Left kidney (tissue), 8 donors: ENCODE measurements at places on chromosomes 1 and 21.

DNA sequence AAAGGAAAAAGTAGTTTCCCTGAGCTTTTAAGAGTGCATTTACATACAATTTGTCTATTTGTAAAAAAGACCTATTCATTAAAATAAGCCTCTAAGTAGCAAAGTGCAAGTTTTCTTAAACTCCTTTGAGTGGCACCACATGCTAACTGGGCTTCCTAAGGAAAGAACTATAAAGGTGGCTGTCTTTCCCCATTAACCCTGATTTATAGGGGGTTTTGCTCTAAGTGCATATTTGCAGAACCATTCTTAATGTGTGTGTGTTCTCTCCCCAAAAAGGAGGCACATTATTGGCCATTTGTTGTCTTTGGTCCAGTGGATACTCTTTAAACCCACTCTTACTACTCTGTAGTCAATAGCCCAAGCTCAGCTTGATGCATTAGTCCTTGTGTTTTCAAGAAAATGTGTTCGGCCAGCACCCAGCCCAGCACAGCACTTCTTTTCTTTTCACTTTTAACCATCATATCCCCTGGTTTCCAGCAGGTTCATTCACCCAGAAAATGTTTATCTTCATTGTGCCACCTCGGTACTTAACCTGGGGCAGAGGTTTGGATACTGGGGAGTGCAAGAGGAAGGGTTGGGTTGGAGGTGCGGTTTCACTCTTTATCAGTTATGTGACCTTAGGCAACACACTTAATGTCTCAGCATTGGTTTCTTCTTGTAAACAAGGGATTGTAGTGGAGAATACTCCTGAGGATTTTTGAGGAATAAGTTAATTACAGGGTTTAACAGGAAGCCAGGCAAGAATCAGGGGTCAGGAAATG is 161.9 kb upstream of the UBE2U start:
- peak; percentile 59 for DNase-seq

DNA sequence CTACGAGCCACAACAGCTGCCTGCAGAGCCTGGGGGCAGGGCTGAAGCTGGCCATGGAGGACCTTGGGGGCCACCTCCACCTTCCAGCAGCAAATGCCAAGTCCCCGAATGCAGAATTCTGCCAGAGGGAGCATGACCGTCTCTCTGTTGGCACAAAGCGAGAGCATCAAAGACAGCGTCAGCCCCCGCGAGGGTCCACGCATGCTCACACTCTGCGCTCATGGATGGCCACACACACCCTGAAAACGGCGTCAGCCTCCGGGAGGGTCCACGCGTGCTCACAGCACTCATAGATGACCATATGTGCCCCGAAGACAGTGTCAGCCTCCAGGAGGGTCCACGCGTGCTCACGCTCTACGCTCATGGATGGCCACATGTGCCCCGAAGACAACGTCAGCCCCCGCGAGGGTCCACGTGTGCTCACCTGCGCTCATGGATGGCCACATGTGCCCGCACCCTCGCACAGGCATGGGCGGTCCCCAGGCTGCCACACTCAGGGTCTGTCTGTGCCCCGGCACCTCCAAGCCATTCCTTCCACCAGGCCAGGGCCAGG is 46.5 kb downstream of the MORN1 start:
- no peak for DNase-seq

DNA sequence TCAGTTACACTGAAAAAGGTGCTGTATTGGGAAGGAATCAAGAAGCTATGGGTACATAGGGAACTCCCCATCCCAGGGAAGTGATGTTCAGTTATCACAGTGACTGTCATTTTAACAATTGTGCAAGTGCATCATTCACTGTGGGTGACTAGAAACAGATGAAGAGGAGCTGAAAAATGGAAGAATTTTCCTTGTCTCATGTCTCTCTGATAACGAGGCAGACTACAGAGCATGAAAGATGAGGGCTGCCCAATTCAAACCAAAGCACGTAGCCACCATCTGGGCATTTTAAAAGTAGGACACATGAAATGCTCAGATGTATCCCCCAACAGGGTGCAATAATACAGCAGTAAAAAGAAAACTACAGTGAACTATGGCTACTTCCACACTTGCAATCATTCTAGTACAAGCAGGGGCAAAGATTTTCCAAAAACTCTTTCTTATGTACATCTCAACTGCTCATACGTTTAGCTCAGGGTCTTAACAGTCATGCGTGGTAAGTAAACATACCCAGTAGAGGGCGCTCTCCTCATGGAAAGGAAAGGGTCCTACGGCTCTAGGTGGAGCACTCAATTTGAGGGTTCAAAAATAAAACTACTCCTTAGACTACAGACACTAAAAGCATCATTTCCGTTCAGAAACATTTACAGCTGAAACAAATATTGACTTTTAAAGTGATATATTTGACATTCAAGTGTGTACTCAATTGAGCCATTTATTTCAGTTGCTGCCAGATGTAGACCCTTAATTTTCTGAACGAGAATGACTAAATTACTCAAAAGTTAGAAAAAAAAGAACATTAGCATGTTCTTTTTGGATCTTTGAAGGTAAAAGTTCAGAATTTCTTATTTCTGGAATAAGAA is 143.2 kb downstream of the KCTD3 start:
- no peak for DNase-seq

DNA sequence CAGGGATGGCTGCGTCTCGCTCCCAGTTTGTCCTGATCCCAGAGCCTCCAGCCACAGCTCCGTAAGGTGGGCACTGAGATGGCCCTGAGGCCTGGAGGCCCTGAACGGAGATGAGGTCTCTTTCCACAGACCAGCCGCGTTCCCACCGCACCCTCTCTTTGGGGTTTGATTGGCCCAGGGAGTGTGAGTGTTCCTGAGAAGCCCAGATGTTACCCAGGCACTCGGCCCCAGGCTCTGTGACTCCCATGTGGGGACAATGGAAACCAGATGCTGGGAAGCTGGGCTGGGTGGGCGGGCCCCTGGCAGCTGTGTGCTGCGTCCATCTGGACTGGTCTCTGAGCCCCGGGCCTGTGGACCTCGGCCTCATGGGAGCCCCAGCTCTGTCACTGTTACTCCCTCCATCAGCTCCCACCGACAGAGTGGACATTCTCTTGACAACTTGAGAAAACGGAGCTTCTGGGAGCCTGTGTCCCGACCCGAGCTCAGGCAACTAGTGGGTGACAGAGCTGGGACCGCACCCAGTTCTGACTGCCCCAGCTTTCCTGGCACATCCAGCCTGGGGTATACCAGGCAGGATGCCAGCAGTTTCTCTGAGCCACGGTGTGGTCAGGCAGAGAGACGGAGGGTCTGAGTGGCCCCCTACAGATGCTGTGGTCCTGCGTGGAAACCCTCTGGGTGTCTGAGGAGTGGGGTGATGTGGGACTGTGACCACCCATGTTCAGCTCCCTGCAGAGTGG is 9.8 kb upstream of the COL6A1 start:
- DNase-seq = no peak

DNA sequence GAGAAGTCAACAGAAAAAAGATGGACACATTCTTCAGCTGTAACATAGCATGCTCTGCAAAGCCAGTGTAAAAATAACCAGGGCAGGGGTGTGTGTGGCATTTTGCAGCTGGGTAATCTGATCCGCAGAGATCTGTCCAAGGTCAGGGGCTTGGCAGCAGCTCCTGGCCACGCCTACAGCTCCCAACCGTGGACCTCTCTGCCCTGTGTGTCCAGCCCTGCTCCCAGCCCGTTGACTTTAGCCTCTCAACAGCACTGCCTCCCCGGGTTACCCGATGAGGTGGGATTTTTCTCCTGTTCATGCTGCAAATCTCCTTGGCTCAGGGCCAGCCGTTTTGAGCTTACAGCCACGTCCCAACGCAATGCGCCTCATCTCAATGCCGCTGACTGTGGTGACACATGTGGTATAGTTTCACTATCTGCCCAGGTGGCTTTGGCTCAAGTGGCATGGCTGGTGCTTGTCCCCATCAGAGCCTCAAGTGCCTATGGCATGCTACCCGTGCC is 68.1 kb downstream of the VWA5B1 start:
- peak; percentile 48 for DNase-seq

- no peak for DNase-seq
Measured at GRCh38 chr1:63189677-63190076, 132.7 kb upstream of the FOXD3 start.

GRCh38 chr1:15973772-15974171 is 2.1 kb downstream of the ZBTB17 start:
- no peak for DNase-seq

DNA sequence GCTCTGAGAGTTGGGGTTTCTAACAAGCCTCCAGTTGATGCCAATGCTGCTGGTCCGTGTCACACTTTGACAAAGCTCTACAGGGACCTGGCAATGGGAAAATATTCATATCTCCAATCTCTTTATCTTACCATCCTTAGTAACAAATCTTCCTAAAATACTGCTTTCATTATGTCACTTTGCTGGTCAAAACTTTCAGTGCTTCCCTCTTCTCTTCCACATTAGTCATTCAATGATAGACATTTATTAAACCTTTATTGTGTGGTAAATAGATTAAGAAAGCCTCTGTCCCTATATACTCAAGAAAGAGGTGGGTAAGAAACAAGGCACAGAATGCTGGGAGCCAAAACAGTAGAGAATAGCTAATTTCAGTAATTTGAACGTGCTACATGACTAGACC is 79.3 kb downstream of the SLC44A5 start:
- no peak for DNase-seq

- no peak for DNase-seq
Measured at GRCh38 chr1:7224644-7225043, 439.4 kb downstream of the CAMTA1 start.

DNA sequence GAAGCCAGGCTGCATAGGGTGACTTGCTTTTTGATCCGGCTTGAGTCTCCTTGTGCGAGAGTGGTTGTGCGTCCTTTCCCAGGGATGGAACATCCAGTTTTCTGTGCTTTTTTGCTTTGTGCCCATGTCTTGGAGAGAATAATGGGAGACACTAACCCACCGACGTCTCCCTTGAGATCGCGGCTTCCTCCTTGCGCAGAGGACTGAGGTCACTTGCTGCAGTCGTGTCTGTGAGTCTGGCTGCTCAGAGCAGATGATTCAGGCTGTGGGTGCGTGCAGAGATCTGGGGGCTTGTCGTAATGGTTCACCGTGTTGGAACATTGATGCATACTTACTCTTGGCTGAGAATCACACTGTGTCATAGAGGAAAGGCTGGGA is 164.5 kb upstream of the CACNA1E start:
- DNase-seq = no peak

GRCh38 chr1:202649553-202650392 is 60.5 kb downstream of the SYT2 start:
- no peak for DNase-seq

GRCh38 chr1:46131712-46132528 is 509 bp downstream of the PIK3R3 start:
- DNase-seq = peak; percentile 56

DNA sequence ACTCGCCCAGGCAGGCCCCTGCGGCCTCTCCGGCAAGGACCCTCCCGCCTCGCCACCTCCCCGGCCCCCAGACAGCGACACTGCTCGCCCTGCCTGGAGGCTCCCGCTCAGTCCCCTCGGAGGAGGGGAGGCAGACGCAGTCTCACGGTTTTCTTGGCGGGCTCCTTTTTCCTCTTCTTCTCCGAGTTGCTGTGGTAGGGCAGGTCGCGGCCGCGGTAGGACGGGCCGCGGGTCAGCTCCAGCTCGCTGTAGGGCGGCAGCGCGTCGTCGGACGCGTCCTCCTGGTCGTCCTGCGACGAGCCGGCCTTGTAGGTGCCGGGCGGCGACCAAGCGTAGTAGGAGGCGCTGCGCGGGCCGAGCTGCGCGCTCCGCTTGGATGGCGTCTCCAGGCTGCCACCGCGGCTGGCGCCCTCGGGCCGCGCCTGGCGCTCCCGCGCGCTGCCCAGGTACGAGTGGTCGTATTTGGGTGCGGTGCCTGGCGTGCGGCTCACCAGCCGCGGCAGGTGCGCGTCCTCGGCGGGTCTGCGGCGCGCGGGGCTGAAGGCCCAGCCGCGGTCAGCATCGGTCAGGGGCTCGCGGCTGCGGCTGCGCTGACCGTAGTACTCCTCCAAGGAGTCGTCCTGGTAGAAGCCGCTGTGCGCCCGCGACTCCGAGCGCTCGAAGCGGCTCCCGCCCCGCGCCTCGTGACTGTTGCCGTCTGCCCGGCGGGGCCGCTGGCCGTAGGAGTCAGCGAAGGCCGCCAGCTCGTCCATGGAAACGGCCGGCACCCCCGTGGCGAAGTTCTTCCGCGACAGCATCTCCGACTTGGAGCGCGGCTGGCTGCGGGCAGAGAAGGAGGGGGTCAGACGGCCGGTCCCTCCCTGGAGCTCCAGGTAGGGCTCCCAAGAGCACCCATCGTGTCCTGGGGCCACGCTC is 44.8 kb upstream of the TADA1 start:
- DNase-seq = peak; percentile 37

- DNase-seq = no peak
Measured at GRCh38 chr1:29575277-29575676, 339.0 kb downstream of the PTPRU start.

DNA sequence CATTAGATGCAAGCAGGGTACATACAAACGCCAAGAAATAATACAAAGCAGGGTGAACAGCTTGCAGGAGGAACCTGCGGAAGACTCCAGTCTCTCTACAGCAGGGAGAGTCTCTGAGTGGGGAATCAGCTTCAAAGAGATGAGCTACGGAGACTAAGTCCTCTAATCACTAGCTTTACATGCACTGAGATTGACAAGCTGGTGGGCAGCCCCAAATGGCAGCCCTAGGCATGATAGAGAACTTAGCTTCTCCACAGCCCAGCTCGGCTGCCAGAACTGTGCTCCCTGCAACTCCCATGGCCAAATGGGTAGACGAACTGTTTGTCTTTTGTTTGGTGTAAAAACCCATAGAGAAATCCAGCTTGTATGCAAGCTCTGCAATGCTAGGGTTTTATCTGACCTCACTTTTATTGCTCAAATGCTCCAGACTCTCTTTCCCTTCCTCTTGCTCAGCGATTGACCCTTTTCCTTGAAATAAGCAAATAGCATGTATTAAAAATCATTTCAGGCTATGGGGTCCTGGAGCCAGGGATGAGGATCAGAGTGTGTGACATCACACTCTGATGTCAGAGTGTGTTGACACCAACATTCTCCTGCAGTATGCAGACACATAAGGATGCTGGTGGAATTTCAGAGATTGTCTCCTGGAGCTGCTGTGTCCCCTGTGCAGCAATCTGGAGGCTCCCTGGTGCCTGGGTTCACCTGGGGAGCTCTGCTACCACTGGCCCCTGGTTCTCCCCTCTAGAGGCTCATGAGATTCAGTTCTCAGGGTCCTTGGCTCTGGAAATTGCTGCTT is 238.5 kb downstream of the TTLL7 start:
- DNase-seq = no peak

GRCh38 chr1:233364026-233364425 is 36.5 kb downstream of the MAP3K21 start:
- no peak for DNase-seq
